ENCODE measurements at places on chromosomes 13 and 19.

GRCh38 chr19:16428372-16429036, 43.3 kb downstream of the EPS15L1 start:
- DNase-seq, result no peak

GRCh38 chr13:50936679-50937078, 27.1 kb downstream of the RNASEH2B start:
- DNase-seq, result no peak

GRCh38 chr13:75365724-75366173, 116.2 kb downstream of the TBC1D4 start:
- DNase-seq, result peak; percentile 11

GRCh38 chr13:89407357-89407756, 1736.2 kb downstream of the SLITRK5 start:
- DNase-seq, result no peak

- no peak for DNase-seq
Observed at GRCh38 chr13:94546061-94546839, 49.7 kb downstream of the TGDS start.

GRCh38 chr19:8323781-8324185, 2.5 kb downstream of the RPS28 start:
- no peak for DNase-seq

DNA sequence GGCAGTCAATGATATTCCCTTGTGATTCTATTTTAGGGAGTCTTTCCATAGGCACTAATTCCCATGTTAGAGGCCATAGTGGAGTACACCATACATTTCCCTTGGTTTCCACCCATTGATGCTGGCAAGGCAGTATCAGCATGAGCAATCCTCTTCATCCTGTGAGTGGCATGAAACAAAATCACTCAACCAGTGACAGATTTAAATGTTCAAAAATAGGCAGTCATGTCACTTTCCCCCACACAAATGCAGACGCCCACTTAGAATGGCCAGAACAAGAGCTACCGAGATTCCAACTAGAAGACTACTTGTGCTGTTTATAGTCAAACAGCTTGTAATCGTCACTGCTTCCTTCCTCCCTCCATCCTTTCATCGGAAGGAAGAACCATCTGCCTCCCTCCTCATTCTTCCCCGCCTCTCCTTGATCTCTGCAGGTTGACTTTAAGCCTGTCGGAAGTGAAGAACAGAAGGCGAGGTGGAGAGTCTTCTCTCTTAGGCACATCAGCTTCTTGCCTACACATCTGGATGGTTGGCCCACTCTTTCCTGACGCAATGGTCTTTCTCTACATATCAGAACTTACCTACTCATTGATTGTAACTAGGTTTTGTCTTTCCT, 22.6 kb downstream of the RASL11A start:
- no peak for DNase-seq

GRCh38 chr19:45008552-45008951, 7.3 kb downstream of the RELB start:
- no peak for DNase-seq

DNA sequence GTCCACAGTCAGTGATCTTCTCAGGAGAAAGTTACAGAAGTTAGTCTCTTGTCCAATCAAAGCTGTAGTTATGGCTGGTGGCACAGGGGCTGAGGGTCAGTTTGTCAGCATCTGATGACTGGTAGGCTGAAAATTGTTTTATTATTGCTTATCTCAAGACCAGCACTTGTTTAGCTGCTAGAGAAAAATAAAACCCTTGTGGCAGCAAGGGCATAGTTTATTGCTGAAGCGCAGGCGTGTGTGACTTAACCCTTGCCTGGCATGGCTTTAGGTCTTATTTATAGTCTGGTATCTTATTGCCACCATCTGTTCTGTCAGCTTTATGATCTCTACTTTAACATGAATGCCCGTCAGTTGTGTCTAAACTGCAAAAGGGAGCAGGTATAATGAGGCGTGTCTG, 154.7 kb downstream of the USP12 start:
- DNase-seq, result no peak

- no peak for DNase-seq
Observed at GRCh38 chr13:110326263-110326904, 19.3 kb downstream of the COL4A2 start.

DNA sequence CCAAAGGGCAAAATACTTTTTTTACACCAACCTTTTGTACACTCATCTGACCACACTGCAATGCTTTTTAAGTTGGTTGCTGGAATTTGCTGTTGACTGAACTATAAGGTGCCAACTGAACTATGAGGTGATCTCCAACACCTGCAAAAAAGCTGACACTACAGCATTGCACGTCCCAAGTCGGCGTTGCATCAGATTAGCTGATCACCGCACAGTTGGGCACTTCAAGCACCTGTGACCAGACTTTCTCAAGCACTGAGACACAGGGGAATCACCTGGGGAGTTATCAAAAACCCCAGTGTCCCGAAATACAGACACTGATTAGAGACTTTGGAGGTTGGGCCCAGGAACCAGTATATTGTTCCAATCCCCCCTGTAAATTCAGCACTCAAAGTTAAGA, 1.1 kb downstream of the NLRP11 start:
- DNase-seq, result peak; percentile 3

DNA sequence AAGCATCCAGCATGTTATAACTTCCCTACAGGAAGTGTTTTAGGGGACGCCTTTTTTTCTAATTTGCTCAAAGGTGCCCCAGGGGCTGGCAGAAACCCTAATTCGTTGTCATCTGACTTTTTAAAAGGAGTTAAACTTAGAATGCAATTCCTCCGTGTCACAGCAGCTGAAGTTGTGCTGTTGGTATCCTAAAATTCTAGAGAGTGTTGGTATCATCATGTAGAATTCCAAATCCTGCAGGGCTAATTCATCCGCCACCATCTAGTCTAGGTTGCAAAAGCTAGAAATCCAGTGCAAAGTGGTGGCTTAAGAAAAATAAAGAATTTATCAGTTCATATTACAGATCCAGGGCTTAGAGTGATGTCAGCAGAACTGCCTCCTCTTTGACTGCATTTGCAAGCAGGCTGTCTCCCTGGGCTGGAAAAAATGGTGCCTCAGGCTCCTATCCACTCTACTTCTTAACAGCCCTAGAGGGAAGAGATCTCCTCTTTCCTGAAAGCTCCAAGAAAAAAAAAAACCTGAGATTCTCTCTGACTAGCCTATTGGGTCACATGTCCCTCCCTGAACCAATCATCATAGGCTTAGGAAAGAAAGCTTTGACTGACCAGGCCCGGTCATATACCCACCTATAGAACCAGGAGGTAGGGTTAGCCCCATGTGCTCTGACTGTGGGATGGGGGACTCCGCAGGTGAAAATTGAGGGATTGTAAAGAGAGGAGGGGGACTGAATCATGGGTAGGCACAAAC, 73.0 kb downstream of the MAP4K1 start:
- no peak for DNase-seq

DNA sequence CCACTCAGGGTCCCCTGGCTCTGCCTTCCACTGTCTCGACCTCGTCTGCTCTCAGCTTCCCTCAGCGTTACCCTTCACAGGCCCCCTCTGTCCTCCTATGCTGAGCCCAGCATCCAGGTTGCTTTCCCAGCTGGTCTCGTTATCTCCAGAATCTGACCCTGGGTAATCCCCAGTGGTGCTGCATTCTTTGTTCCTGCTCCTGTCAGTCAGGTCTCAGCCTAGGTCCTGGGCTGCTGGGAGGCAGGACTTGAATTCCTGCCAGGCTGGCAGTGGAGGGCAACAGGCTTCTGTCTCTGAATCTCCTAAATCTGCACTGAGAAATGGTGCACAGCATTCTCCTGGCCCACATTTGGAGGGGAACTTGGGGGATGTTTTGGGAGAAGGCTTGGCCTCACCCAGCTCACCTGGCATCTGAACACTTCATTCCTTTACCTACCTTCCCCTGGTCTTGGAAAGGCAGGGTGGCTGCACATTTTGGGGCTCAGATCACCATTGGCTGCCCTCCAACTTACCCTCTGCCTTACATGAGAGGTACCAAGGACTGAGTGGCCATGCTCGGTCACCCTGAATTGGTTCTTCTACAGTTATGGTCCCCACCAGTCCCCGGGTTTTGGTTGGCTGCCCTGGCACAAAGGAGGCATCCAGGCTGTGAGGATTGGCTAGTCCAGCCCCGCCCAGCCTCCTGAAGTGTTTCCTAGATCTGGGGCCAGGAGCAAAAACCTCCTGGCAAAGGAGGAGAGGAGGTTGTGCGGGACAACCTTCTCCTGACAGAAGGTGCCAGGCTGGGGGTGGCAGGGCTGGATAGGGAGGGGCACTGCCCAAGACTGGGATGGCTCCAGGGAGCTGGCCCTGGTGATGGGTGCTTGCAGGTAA, at the start of gene CYP4F8:
TSS of gene CYP4F8 (plus strand) at position 712 of the 873 bp plus-strand sequence. CDS start 399 bp downstream, outside the sequence.
- DNase-seq, result no peak

GRCh38 chr19:29771708-29772414, 39.9 kb upstream of the CCNE1 start:
- DNase-seq, result peak; percentile 24

GRCh38 chr19:23507446-23507845, 112.2 kb upstream of the ZNF91 start:
- DNase-seq, result no peak

- DNase-seq, result no peak
Observed at GRCh38 chr13:35349673-35350278, 126.7 kb downstream of the MAB21L1 start.

- DNase-seq, result no peak
Observed at GRCh38 chr19:16381756-16382401, 57.3 kb downstream of the KLF2 start.

GRCh38 chr19:4507150-4507452, 11.2 kb downstream of the PLIN4 start:
- no peak for DNase-seq

- no peak for DNase-seq
Observed at GRCh38 chr19:19417046-19417445, 11.6 kb downstream of the GATAD2A start.

GRCh38 chr13:41193469-41193868, 900 bp downstream of the KBTBD7 start:
- no peak for DNase-seq

- no peak for DNase-seq
Observed at GRCh38 chr19:40174092-40174491, 17.1 kb upstream of the MAP3K10 start.

DNA sequence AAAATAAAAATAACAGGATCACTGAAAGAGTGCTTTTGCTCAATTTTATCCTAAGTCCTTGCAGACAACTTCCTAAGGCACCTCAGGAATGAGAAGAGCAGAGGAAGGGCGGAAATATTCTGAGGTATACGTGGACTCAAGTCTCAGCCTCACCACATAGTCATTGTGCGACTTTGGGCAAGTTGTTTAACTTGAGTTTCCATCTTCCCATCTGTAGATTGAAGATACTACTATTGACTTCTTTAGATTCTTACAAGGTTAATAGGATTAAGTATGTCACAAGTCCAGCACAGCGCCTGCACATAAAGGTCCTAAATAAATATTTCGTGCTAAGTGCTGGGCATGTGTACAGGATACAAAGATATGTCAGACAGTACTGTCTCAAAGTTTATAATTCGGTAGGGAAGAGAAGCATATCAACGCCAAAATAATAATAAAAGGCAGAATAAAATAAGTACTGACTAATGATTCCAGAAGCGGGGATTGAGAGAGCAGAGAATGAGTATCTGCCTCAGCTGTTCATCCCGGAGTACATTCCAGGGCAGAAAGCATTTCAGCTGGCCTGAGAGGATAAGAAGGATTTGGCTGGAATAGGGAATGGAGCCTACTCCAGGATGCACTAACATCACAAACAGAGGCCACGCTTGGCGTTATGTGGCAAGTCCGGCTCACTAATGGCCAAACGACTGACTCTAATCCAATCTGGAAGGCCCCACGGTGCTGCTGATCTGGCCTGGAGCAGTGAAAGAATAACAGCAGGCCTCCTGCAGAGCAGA, 139.7 kb downstream of the FLT1 start:
- no peak for DNase-seq

DNA sequence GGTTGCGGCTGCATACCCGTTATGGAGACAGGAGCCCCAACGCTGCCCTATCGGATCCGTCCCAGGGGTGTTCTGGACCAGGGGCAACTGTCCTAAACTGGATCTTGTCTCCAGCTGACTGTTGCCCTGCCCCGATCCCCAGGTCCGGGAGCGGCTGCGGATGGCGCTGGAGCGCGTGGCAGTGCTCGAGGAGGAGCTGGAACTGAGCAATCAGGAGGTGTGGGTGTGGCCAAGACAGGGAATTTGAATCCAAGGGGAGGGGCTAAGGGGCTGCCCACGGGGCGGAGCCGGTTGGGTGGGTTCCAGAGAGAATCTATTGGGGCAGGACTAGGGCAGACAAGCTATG, 9.9 kb downstream of the PPFIA3 start:
- no peak for DNase-seq

GRCh38 chr19:55156202-55157063, 1.1 kb downstream of the TNNI3 start:
- DNase-seq, result peak; percentile 68

GRCh38 chr19:27694361-27695055, 1518.4 kb downstream of the UQCRFS1 start:
- DNase-seq, result no peak

GRCh38 chr13:94660695-94661326, 51.5 kb downstream of the SOX21 start:
- no peak for DNase-seq

DNA sequence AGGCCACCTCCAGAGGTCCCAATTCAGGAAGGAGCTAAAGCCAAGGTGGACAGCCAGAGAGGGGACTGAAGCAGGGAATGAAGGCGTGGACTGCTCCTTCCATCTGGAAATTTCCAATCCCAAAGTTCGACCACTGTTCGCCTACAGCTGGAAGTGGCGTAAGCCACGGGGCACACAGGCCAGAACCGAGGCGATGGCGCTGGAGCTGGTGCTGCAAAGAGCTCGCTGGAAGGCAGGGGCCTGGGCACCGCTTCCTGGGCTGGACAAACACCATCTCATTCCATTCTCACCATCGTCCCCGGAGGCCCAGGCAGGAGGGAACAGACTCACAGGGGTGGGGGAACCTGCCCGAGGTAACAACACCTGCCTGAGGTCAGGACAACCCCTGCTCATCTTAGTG, 4.2 kb downstream of the MAP2K2 start:
- DNase-seq, result no peak

- no peak for DNase-seq
Observed at GRCh38 chr13:64078025-64078424, 2662.4 kb upstream of the PCDH20 start.

GRCh38 chr13:50203256-50203941, 188.2 kb downstream of the KCNRG start:
- DNase-seq, result no peak

Data from NCI-H460 (cell line).